ENCODE measurements at places on chromosomes 12 and 14.

- DNase-seq = peak; percentile 11
Measured at GRCh38 chr12:76878099-76878898, 520 bp downstream of the CSRP2 start.

- no peak for DNase-seq
Measured at GRCh38 chr14:71437870-71438269, 494.4 kb upstream of the RGS6 start.

DNA sequence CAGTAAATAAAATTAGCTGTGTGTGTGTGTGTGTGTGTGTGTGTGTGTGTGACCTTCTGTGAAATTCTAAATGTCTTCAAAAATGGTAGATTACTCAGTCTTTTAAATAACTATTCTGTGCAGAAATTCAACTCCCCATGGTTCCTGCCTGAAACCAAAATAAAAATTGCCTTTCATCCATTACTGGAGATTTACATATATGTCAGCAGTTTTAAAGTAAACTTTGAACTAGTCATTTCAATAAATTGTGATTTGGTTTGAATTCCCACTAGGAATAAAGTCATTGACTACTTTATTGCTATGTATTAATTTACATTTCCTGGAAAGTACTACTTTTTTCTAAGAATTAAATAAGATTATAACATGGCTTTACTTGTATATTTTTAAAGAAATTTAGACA, 5.3 kb downstream of the ELK3 start:
- no peak for DNase-seq

- no peak for DNase-seq
Measured at GRCh38 chr12:67578976-67579661, 69.4 kb upstream of the DYRK2 start.

- DNase-seq = no peak
Measured at GRCh38 chr12:30111719-30112118, 328.0 kb upstream of the TMTC1 start.

DNA sequence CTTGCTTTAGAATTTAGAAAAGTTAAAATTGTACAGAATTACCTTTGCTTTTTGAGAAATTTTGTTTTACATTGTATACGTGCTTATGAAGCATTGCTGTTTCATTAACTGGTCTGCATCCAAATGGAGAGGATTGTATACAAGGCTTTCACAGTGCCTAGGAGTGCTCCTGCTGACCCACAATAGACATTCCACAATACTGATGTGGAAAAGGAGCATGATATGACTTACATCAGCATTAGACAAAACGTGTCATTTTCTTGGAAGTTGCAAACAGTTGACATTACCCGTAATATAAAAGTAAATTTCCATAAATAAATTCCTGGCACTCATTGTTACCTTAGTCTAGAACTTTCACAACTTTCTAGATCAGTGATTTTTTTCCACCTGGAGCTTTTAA, 1.9 kb downstream of the PRKD1 start:
- DNase-seq = no peak

DNA sequence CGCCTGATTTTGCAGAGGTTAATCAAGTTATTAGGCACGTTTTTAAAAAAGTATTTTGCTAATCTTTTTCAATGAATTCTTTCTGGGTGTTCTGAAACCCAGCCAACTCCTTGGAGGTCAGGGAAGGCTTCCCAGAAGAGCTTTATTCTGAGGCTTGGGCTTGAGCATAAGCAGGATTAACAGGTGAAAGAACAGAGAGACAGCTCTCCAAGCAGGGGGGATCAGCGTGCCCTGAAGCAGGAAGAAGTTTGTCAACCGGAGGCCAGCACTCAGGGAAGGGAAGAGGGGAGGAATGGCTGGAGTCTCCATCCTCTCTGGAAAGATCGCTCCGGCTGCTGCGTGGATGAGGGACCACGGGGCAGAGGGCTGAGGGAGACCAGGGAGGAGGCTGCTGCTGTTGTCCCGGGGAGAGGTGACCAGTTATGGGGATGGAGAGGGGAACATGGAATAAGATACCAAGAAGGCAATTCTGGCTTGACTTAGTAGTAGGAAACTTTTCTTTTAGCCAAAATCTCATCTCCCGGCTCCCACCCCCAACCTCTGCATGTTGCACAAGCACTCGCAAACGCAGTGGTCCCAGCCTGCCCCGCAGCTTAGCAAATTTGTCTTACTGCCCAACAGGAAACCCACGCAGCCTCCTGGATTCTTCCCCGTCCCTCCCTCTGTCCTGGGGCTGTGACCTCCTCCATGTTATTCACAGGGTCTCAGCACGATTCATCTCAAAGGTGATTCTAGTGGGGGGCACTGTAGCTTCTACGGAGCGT, 1.1 kb upstream of the SSH1 start:
- DNase-seq = no peak

- DNase-seq = no peak
Measured at GRCh38 chr12:65330331-65330730, 51.8 kb downstream of the MSRB3 start.

- no peak for DNase-seq
Measured at GRCh38 chr12:13504074-13504473, 307.5 kb downstream of the EMP1 start.

- DNase-seq = no peak
Measured at GRCh38 chr14:73739899-73740617, 25.9 kb upstream of the PNMA1 start.

- no peak for DNase-seq
Measured at GRCh38 chr14:94542111-94542810, 19.0 kb upstream of the SERPINA4 start.

- DNase-seq = peak; percentile 81
Measured at GRCh38 chr12:117236456-117237001, 46.3 kb upstream of the FBXO21 start.

- DNase-seq = no peak
Measured at GRCh38 chr14:32189811-32190210, 12.0 kb upstream of the RNU6-7 start.

- DNase-seq = no peak
Measured at GRCh38 chr14:31243860-31244259, 36.3 kb upstream of the HECTD1 start.

DNA sequence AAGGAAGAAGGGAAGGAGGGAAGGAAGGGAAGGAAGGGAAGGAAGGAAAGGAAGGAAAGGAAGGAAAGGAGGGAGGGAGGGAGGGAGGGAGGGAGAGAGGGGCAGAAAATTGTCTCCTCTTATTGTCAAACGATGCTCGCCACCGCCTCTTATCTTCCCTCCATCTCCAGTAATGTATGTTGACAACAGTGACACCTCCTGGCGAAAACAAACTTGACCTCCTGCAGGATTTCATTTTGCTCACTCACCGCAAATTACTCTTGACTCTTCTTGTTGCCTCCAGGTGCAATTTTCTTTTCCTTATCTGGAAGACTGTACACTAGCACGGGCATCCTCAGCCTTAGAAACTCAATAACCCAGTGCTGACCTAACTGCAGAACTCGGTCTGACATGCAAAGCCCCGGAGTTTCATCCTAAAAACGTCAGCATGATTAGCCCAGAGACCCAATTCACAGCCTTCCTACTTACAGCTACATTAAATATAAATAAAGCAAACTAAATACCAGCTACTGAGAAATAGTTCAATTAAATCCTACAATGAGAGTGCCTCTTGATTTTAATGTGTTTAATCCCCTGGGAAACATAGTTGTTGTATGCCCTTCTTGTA, 512.4 kb upstream of the TMPO start:
- DNase-seq = peak; percentile 64

DNA sequence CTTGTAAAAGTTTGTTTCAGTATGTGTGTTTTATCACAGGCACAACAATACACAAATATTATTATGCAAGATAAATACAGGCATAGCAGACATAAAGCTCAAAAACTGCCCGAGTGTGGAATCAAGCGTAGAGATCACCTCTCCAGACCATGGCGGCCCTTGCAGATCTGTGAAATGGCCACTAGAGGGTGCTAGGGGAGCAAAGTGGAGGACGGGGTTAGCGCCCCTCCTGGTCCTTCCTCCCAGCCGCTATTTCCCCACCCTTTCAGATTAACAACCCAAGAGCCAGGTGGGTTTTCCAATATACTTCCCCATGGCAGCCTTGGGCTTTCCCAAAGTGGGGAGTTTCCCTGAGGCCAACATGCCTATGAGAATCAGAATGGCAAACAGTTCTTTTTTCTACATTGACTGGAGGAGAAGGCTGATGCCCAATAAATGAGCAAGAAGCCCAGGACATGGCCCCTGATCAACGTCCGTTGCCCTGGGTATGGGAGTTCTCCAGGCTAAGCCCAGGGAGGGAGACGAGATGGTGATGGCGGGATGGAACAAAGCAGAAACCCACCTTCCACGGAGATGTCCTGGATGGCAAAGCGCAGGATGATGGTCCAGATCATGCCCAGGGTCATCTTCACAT, 67.4 kb downstream of the ACTN1 start:
- DNase-seq = peak; percentile 72

GRCh38 chr12:64744422-64745258, 14.6 kb downstream of the GNS start:
- DNase-seq = no peak

DNA sequence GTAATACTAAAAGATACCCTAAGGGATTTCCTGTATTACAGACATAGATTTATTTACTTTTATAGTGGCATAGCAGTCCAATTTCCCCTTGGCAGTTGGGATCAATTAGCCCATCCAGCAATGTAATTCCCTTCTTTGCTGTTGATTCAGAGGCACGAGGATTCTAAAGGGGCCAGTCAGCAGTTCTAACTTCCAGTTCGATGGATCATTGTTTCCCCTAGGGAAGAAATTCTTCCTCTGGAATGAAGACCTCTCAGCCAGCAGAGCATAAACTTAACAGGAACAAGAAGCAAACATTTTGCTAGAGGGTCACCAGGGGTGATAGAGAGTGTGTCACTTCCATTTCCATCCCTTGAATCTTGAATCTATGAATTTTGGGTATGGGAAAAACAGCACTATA, 395.7 kb upstream of the NOVA1 start:
- DNase-seq = no peak

DNA sequence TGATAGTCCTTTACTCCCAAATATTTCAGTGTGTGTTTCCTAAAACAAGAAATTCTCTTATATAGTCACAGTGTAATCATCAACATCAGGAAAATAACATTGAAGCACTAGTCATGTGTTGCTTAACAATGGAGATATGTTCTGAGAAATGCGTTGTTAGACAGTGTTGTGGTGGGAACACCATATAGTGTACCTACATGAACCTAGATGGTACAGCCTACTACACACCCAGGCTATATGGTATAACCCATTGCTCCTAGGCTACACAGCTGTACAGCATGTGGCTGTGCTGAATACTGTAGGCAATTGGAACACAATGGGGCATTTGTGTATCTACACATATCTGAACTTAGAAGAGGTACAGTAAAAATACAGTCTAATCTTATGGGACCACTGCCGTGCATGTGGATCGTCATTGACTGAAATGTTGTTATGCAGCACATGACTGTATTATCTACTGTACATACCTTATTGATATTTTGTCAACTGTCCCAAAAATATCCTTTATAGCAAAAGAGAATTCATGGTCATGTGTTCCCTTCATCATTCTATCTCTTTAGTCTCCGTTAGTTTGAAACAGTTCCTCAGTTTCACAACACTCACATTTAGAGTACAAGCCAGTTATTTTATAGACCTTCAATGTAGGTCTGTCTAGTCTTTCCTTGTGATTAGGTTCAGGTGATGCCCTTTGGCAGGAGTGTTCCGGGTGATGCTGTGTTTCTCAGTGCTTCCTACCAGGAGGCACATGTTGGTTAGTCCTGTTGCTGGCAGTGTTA, 109.7 kb downstream of the SLC25A47 start:
- no peak for DNase-seq

- DNase-seq = peak; percentile 29
Measured at GRCh38 chr12:93990832-93991803, 157.3 kb upstream of the PLXNC1 start.

GRCh38 chr12:74322792-74323191, 214.8 kb upstream of the ATXN7L3B start:
- DNase-seq = no peak

- no peak for DNase-seq
Measured at GRCh38 chr14:90733139-90733808, 83.0 kb downstream of the TTC7B start.

- no peak for DNase-seq
Measured at GRCh38 chr12:31322801-31323207, 3.1 kb downstream of the SINHCAF start.

- DNase-seq = no peak
Measured at GRCh38 chr14:66228267-66228970, 257.8 kb upstream of the CCDC196 start.

- DNase-seq = no peak
Measured at GRCh38 chr12:123041042-123041531, 60.6 kb downstream of the ARL6IP4 start.

DNA sequence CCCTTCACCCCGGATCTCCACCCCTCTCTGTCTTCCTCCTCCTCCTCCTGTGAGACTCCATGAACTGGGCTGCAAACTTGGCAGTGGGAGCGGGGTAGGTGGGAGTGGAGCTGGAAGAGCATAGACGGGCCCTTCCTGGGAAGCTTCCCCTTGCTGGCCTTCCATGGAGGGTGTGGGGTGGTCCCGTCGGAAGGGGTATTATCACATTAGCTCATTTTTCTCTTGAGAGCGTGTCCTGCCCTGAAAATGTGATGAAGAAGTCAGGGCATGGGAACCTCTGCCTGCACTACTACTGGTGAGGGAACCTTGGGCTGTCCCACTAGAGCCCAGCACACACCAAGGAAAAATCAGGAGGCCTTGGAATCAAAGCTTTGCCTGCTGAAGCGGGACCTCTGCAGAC, 66.5 kb downstream of the CACNA1C start:
- DNase-seq = no peak

DNA sequence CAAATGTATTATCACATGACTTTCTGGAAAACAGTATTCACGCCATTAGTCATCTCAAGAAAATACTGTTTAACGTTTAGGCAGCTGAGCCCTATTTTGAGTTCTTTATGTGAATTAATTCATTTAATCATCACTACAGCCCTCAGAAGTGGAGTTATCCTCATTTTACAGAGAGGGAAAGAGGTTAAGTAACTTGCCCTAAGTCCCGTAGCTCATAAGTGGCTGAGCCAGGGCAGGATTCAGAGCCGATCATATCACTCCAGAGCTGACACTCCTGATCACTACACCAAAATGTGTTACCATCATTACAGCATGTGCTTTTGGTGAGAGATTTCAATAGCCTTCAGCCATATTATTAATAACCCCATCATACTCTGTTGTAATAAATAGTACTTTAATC, 210.6 kb downstream of the FBXL14 start:
- DNase-seq = no peak

- no peak for DNase-seq
Measured at GRCh38 chr14:24463017-24463883, 20.7 kb upstream of the SDR39U1 start.

DNA sequence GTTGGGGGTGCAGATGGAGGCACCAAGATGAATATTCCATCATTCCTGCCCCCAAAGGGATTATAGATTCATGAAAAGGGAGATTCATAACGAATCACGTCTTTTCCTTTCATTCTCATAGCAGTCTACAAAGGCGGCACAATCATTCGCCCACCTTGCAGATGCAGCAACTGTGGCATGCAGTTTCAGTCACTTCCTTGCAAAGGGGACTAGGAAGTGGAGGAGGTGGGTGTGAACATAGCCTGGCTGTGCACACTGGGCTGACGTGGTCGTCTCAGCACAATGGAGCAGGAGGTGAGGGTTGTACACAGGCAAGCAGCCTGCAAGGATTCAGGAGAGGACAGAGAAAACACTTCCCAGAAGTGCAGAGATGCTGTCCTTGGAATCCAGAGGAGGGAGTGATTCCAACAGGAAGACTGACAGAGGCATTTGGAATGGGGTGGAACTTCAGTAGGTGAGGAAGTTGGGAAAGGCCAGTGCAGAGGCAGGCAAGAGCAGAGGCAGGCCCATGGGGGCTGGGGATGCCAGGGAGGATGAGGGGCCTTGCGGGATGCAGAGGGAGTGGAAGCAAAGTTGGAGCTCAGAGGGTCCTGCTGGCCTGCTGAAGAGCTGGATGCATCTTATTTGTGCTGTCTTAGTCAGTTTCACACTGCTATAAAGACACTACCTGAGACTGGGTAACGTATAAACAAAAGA, 21.9 kb upstream of the PPP2R5C start:
- no peak for DNase-seq

All from RPMI8226 (cell line).